ENCODE measurements at places on chromosomes 13 and 19. TPM values are rescaled to one million over a fixed set of nuclear protein-coding genes. Genes with fewer than 3 reads are reported as not detected.

CACNG6 gene
- not detected for total RNA-seq

DNA sequence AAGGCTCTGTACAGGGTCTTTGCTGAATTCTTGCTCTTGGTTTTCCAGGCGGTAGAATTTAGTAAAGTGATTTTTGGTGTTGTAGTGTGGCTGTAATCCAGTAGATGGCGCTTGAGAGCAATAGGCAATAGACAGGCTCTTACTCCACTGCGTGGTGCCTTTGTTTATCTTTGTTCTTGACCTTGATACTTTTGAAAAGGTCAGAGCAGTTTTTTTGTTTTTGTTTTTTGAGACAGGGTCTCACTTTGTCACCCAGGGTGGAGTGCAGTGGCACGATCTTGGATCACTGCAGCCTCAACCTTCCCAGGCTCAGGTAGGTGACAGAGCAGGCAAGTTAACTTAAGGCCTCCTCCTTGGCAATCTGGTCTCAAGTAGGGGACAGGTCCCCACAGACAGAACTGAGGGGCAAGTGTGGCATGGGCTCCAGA, 12.2 kb upstream of the LILRA5 start:
- DNase-seq: peak; percentile 34

CNMD gene
- total RNA-seq: not detected

- no peak for DNase-seq
Observed at GRCh38 chr19:28020619-28021258, 1192.2 kb downstream of the UQCRFS1 start.

All from activated T-cell treated with anti-CD3 and anti-CD28 coated beads, Interleukin-2, amount 50 U/mL, for 72 hours (primary cell).